HT1080 (cell line): ENCODE measurements at places on chromosomes 7 and 10. TPM values are rescaled to one million over a fixed set of nuclear protein-coding genes. Genes with fewer than 3 reads are reported as not detected.

HECW1 gene
- total RNA-seq, result 2.4 and 2.5 TPM in 2 replicates

ZNF789 gene
- 7.3 and 9.9 TPM in 2 replicates for total RNA-seq

DNA sequence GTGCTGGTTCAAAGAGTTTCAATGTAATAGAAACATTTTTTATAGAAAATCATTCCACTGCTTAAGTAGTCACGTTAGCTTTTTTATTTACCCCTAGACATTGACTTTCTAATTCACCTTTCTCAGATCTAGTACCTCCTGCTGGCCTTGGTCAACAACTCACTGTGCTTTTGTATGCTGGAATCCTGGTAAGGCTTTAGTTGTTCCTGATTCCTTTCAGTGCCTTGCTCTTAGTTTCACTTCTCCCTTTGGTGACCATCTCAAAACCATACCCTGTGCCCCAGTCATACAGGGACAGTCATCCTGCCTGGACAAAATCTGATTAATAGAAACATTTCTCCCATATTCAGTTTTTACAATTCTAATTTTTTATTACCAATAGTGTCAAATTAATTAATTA is 130.2 kb downstream of the GPR37 start:
- DNase-seq, result no peak

DNA sequence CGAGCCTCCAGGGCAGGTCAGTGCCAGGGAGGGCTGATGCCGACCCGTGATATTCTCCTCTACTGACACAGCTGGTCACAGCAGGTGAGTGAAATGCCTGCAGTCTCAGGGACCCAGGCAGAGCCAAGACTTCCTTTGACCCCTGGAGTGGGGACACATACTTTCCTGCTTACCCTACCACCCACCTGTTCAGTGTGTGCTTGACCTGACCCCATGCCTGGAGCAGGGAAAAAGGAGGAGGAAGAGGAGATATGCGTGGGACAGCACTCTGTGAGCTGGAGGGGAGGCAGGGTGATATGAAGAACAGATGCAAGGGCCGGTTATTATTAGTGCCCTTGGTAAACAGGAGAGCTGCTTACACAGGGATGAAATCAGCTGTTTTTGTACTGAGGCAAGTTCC is 40.8 kb upstream of the WIPF3 start:
- no peak for DNase-seq

- DNase-seq, result no peak
Observed at GRCh38 chr10:76998451-76998850, 639.2 kb downstream of the KCNMA1 start.

CFTR gene
- not detected in 2 replicates for total RNA-seq

- peak; percentile 48 for DNase-seq
Observed at GRCh38 chr10:7986851-7987250, 67.6 kb upstream of the GATA3 start.

DNA sequence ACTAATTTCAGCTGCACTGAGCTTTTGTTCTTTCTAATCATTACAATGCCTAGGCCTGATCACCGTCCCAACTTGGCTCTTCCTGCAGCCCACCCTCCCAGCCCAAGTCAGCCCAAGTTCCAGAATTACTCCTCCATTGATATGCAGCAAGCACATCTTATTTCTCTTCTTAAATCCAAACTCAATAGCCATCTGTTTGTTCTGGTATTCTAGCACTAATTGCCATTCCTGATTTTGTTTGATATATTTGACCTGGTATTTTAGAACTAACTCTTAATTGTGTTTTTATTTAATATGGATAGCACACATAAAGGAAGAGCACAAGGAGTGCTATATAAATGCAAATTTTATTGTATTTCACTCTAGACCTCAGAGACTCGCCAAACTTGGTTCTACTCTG is 241.2 kb downstream of the SKIDA1 start:
- DNase-seq, result no peak

DNA sequence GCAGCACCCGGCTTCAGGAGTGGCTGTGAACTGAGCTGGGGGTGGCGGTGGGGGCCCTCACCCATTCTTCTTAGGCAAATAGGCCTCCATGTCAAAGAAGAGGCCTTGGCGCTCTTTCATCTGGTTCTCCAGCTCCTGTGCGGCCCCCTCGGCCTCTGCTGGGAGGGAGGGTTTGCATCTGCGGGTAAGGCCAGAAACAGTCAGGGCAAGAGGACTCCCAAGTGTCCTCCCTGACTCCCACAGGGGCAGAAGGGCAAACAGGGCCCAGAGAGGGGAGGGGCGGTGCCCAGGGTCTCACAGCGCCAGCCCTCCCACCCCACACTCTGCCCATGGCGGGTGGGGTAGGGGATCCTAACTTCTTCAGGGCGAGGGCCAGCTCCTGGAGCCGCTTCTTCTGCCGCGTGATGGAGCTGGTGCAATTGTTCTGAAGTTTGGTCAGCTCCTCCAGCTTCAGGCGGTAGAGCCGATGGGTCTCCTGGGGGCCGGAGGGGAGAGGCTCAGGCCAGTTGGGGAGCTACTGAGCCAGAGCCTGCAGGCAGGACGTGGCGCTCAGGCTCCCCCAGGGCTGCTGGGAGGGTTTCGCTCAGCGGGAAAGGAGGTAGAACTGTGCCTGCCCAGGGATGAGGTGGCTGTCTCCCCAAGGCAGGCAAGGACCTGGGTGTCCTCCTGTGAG is 2.2 kb downstream of the TMEM120A start:
- DNase-seq, result no peak

EPO gene
- total RNA-seq, result not detected in 2 replicates

DNA sequence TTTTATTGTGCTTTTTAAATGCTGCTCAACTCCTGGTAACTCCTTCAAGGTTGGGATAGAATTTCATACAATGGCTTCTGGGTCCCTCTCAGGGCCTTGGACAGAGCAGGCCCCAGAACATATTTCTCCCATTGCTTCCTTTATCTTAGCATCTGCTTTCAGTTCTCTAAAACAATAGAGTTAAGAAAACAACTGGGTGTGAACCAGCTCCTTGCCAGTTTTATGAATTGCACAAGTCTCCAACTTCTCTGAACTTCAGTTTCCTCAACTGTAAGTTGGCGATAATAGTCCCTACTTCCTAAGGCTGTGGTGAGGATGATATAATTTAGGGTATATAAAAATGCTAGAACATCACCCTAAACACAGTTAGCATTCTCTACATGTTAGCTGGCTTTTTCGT is 77.0 kb upstream of the INHBA start:
- DNase-seq, result no peak

PCDH15 gene
- 0.14 TPM in 1 of 2 replicates, not detected in the other for total RNA-seq

SPDYE2B gene
- not detected in 2 replicates for total RNA-seq

ASIC3 gene
- 0.45 TPM in 1 of 2 replicates, not detected in the other for total RNA-seq

HMX3 gene
- total RNA-seq, result not detected in 2 replicates
